ENCODE measurements at places on chromosomes 12 and 14. TPM values are rescaled to one million over a fixed set of nuclear protein-coding genes. Genes with fewer than 3 reads are reported as not detected.

GRCh38 chr12:63093711-63094110 lies 57.3 kb downstream of the AVPR1A start:
- no peaks in the 10 kb centered on the region for H3K36me3 ChIP-seq
- H3K4me3 ChIP-seq, result no peak overlapping the region
- H3K27me3 ChIP-seq, result peaks cover 28% of the 10 kb centered on the region

GRCh38 chr14:24701062-24701461 lies 67.1 kb upstream of the GZMB start:
- no peak overlapping the region for H3K27ac ChIP-seq
- no peaks in the 10 kb centered on the region for H3K27me3 ChIP-seq
- H3K4me3 ChIP-seq, result no peak overlapping the region
- DNase-seq, result peak; percentile 40

- H3K36me3 ChIP-seq, result no peaks in the 10 kb centered on the region
- no peak for DNase-seq
- H3K27ac ChIP-seq, result no peak overlapping the region
- no peaks in the 10 kb centered on the region for H3K27me3 ChIP-seq
- H3K4me1 ChIP-seq, result no peaks in the 10 kb centered on the region
- no peak overlapping the region for H3K4me3 ChIP-seq
Measured at GRCh38 chr12:58368001-58368400, 426.6 kb downstream of the ATP23 start.

DNA sequence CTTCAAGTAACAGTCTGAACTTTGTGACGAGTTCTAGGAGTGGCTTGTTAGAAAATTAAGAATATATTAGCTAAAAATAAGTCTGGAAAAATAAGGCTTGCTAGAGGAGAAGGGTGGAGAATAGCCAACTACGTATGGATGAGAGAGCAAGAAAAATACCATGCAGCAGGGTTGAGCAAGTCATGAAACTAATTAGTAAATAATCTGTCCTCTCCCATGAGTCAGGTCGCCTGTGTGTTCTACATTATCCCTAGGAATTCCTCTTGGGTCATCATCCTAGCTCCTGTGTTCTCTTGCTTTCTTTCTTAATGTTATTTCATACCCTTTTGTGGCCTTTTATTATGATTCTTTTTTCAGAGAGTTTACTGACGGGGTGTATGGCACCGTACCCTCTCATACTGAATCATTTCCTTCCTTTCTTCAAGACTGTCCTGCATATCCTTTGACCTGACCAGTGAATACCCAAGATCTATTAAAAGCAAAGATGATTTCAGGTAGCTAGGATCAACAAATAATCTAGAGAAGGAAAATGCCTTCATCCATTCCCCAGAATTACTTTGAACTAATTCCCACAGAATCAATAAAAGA lies 177.2 kb upstream of the NPAS3 start:
- no peak for DNase-seq
- no peaks in the 10 kb centered on the region for H3K36me3 ChIP-seq
- no peaks in the 10 kb centered on the region for H3K27me3 ChIP-seq
- H3K4me3 ChIP-seq, result no peak overlapping the region

- peaks cover 55% of the 10 kb centered on the region for H3K36me3 ChIP-seq
- peaks cover 20% of the 10 kb centered on the region for H3K4me1 ChIP-seq
- no peaks in the 10 kb centered on the region for H3K27me3 ChIP-seq
Measured at GRCh38 chr14:64928239-64929013, 14.1 kb downstream of the GPX2 start.

- no peaks in the 10 kb centered on the region for H3K27me3 ChIP-seq
- H3K4me3 ChIP-seq, result peak overlapping the region; percentile 28
- peaks cover 37% of the 10 kb centered on the region for H3K36me3 ChIP-seq
- no peak overlapping the region for H3K27ac ChIP-seq
- DNase-seq, result peak; percentile 70
Measured at GRCh38 chr12:58841058-58841798, 79.1 kb downstream of the LRIG3 start.

CDCA4 gene
- total RNA-seq, result 46.6 TPM

RTL1 gene
- 2.0 TPM for total RNA-seq

NUP37 gene
- 74.7 TPM for total RNA-seq

GON7 gene
- total RNA-seq, result 6.5 TPM

DNA sequence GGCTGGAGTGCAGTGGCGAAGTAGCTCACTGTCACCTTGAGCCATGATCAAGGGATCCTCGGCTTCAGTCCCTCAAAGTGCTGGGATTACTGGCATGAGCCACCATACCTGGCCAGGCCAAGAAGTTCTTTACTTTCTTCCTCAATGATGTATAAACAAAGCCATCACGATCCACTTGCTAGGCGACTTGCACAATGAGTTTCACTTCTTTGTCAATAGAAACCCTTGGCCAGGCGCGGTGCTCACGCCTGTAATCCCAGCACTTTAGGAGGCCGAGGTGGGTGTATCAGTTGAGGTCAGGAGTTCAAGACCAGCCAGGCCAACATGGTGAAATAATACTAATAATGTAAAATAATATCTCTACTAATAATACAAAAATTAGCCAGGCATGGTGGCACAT lies 14.4 kb upstream of the SPSB2 start:
- no peak overlapping the region for H3K27ac ChIP-seq
- peaks cover 7% of the 10 kb centered on the region for H3K4me1 ChIP-seq
- DNase-seq, result no peak
- H3K4me3 ChIP-seq, result no peak overlapping the region

DNA sequence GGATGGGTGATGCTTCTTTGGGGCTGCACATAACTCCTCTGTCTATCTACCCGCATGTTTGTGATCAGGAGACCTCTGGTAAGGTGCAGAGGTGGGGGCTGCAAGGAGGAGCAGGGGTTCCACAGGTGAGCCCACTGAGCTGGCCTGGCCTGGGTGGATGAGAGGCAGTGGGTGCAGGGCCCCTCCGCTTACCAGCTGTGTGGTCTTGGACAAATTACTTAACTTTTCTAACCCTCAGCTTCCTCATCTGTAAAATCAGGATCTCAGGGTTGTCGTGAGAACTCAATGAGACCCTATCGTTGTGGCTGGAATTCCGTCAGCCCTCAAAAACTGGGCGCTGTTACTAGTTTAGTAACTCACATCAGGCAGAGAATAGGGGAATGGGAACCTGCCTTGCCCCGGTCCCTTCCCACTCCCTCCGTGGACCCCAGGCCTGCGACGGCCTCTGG lies 7.5 kb downstream of the PTPN6 start:
- no peak overlapping the region for H3K27ac ChIP-seq
- no peaks in the 10 kb centered on the region for H3K27me3 ChIP-seq
- no peak overlapping the region for H3K4me3 ChIP-seq
- H3K4me1 ChIP-seq, result peaks cover 4% of the 10 kb centered on the region

DNA sequence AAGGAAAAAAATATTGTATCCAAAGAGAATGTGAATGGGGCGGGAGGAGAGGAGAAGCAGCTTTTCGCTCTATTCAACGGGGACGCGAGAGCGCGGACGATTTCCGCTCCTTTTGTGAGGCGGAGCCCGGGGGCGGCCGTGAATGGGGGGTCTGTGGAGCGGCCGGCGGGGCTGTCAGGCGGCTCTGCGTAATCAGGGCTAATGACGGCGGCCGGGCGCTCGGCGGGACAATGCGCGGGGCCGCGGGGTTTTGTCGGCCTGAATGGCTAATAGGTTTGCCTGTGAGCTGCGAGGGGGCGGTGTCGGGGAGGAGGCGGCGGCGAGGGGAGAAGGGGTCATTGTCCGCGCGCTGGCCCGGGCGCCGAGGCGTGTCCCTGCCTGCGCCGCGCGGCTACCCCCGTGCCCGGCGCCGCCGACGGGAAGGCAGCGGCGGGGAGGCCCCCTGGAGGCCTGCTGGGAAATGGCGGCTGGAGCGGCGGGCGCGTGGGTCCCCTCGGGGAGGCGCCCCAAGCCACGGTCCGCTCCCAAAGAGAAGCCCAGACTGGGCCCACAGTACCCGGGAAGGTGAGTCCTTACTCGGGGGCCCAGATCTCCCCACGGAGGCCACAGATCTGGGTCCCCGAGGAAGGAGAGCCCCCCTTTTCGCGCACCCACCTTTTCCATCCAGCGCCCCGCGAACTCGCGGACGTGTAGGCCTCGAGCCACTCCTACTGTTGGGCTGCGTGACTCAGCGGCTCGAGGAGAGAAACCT lies 6.0 kb downstream of the SIX6 start:
- peaks cover under 1% of the 10 kb centered on the region for H3K4me1 ChIP-seq
- no peaks in the 10 kb centered on the region for H3K36me3 ChIP-seq

GRCh38 chr14:59187802-59188460 lies 536 bp upstream of the DAAM1 start:
- peak overlapping the region; percentile 86 for H3K27ac ChIP-seq
- peaks cover 20% of the 10 kb centered on the region for H3K27me3 ChIP-seq

DNA sequence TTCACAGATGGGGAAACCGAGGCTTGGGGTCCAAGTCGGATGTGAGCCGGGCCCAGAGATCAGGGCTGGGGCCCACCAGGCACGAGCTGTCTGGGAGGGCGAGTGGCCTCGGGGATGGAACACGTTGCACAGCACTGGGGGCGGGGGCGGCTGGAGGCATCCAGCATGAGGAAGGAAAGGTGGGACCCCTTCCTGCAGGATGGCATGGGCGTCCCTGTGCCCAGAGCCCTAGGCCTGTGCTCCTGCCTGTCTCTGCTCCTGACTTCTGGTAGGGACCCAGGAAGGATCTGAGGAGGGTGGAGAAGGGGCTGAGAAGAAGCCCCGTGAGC lies 183.4 kb downstream of the KIF26A start:
- no peak overlapping the region for H3K4me3 ChIP-seq
- peak; percentile 35 for DNase-seq
- H3K27ac ChIP-seq, result no peak overlapping the region
- H3K27me3 ChIP-seq, result no peaks in the 10 kb centered on the region
- no peaks in the 10 kb centered on the region for H3K4me1 ChIP-seq
- H3K36me3 ChIP-seq, result no peaks in the 10 kb centered on the region

DNA sequence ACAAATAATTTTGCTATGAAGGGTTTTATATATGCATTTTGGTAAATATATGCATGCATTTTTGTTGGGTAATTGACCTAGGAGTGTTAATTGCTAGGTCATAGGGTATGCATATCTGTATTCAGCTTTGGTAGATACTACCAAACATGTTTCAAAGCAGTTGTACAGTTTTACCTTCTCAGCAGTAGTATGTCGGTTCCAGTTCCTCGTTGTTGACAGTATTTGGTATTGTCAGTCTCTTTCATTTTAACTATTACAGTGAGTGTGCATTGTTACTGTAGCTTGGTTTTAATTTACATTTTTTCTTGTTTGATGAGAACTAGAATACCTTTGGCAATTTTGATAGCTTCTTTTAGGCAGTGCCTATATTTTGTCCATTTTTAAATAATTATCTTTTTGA lies 98.9 kb downstream of the ARID2 start:
- H3K4me3 ChIP-seq, result no peak overlapping the region
- DNase-seq, result no peak
- H3K27me3 ChIP-seq, result no peaks in the 10 kb centered on the region

PALS1 gene
- total RNA-seq, result 31.9 TPM

- DNase-seq, result no peak
- no peak overlapping the region for H3K4me3 ChIP-seq
- H3K4me1 ChIP-seq, result peaks cover 4% of the 10 kb centered on the region
- H3K27me3 ChIP-seq, result no peaks in the 10 kb centered on the region
- H3K27ac ChIP-seq, result no peak overlapping the region
Measured at GRCh38 chr12:90129366-90130030, 420.9 kb upstream of the ATP2B1 start.
